ENCODE measurements at places on chromosomes 2 and 18. TPM values are rescaled to one million over a fixed set of nuclear protein-coding genes. Genes with fewer than 3 reads are reported as not detected.

GRCh38 chr2:75064691-75065396, 106.4 kb downstream of the POLE4 start:
- H3K27me3 ChIP-seq = peaks cover 2% of the 10 kb centered on the region
- H3K4me1 ChIP-seq = no peaks in the 10 kb centered on the region
- no peak overlapping the region for H3K27ac ChIP-seq
- peak; percentile 84 for DNase-seq
- H3K4me3 ChIP-seq = no peak overlapping the region
- H3K36me3 ChIP-seq = no peaks in the 10 kb centered on the region

DNA sequence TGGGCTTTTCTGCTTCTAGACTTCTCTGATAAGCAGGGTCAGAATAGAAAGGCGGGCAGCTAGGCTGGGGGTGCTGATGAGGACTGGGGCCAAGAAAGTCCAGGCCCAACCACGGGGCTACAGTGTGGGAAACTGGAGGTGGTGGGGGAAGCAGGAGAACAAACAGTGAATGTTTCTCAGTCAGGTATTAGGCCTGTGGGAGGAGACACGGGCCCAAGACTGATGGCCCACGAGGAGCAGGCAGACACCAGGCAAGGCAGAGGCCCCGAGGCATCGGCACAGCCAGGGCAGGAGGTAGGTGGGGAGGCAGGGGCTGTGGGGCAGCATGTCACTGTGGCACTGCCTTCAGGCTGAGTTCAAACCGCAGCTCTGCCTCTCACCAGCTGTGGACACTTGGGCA, 40.7 kb downstream of the KCNIP3 start:
- no peak for DNase-seq
- no peaks in the 10 kb centered on the region for H3K36me3 ChIP-seq
- no peak overlapping the region for H3K4me3 ChIP-seq
- no peak overlapping the region for H3K27ac ChIP-seq

DNA sequence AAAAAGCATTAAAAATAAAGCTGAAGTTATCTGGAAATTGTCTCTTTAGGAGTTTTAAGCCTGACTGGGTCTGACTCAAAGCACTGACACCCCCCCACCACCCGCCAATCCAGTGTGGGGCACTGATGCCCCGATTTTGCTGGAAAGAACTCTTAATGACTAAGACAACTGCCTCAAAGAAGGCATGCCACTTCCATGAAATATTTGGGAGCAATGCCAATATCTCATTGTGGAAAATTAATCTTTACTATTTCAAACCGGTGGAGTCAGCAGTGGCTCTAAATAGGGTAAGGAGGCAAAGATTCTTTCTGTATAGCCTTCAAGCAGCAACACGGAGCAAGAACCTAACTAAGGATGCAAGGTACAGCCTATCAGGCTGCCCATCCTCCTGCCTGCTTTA, 4.5 kb downstream of the FKBP7 start:
- H3K4me1 ChIP-seq = peaks cover 14% of the 10 kb centered on the region
- H3K27me3 ChIP-seq = no peaks in the 10 kb centered on the region
- no peak overlapping the region for H3K27ac ChIP-seq
- no peaks in the 10 kb centered on the region for H3K36me3 ChIP-seq

- no peaks in the 10 kb centered on the region for H3K4me1 ChIP-seq
- no peaks in the 10 kb centered on the region for H3K27me3 ChIP-seq
Observed at GRCh38 chr2:62596061-62596921, 90.3 kb upstream of the TMEM17 start.

DNA sequence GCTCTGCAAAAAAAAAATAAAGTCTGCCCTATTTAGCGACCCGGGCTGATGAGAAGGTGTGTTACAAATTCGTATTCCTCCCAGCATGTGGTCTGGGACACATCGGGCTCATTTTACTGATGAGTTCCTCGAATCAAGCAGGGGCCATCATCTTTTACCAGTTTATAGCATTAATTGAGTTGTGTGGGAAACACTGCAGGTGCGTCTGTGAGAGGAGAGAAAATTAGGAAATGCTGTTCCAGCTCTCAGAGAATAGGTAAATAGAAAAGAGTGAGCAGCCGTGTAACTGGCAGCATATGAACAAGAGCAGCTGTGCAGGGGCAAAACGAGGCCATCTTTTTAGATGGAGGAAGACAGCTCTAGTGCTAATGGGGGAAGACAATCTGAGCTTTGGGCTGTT, 216.7 kb downstream of the SETBP1 start:
- no peak for DNase-seq
- H3K4me3 ChIP-seq = no peak overlapping the region
- peaks cover 3% of the 10 kb centered on the region for H3K36me3 ChIP-seq

GRCh38 chr2:84526562-84526961, 10.3 kb downstream of the DNAH6 start:
- no peak for DNase-seq
- no peak overlapping the region for H3K27ac ChIP-seq
- H3K27me3 ChIP-seq = peaks cover 10% of the 10 kb centered on the region
- peaks cover 2% of the 10 kb centered on the region for H3K4me1 ChIP-seq

DNA sequence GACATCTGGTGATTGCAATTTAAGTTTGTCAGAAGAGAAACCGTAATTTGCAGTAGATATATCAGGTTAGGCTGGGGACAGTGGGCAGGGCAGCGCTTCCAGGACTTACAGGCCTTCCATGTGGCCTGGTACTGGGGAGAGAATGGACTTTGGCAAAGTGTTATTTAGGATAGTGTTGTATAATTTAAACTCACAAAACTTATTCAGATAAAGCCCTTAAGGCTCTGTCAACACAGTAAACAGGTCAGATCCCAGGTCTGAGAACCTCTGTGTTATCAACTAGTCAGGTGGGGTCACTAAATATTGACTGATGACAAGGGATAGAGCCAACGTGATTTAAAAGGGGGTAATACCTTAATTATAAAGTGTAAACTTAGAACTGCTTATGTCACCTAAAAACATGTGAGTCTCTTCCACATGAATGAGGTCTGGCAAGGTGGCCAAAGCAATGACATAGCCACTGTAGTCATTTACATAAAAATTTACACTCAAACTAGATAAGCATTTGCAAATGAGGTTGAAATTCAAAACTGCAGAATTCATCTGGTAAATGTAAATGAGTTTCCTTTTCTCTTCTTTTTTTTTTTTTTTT, 80.2 kb upstream of the DNMT3A start:
- DNase-seq = no peak
- H3K27ac ChIP-seq = no peak overlapping the region
- H3K27me3 ChIP-seq = no peaks in the 10 kb centered on the region
- H3K36me3 ChIP-seq = peaks cover 20% of the 10 kb centered on the region

DNA sequence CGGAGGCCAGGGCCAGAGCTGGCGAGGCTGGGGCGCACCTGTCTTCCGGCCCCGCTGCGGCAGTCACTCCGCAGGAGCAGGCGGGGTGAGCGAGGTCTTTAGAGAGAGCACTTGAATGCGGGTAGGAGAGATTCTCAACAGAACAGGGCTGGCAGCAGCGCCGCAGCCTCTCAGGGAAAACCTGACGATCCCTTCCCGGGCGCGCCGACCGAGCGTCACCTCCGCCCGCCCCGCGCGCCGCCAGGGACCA, 526 bp downstream of the PRKRA start:
- H3K4me3 ChIP-seq = peak overlapping the region; percentile 91
- H3K27me3 ChIP-seq = peaks cover 7% of the 10 kb centered on the region
- DNase-seq = no peak
- peak overlapping the region; percentile 95 for H3K27ac ChIP-seq

Gene SLC16A14
- 4.0 TPM for total RNA-seq
